ENCODE measurements at places on chromosomes 1 and 21.
A peak's percentile ranks its signal among the peaks of the same experiment; 100 is the strongest.

GRCh38 chr1:91731815-91732214 is 154.1 kb downstream of the TGFBR3 start:
- no peak for DNase-seq

GRCh38 chr1:180057883-180058396 is 96.7 kb upstream of the QSOX1 start:
- no peak for DNase-seq

GRCh38 chr1:179586107-179586823 is 5.4 kb upstream of the TDRD5 start:
- DNase-seq, result no peak

DNA sequence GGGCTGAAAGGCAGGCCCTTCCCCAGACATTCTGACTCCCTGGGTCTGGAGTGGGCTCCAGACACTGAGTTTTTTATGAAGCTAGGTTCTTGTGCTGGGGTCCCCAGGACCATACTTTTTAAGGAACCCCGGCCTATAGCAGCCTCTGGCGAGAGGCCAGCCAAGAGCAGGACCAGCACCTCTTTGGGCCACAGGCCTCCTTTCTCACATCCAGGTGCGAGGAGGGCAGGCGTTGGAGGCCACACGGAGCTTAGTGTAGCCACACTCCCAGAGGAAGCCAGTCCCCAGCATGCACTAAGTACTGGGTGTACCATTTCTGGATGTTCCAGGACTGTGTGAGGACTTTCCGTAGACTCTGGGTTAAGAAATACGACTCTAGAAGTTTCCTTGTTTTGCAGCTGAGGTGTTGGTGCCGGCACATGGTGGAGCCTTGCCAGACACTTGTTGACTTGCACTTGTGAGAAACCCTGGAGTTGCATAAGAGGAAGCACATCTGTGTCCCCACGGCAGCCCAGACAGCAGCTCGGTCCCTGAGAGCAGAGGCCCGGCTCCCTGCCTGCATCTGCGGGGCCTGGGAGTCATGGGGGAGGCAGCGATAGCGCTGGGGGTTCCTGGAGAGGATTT is 122.2 kb upstream of the VAMP3 start:
- no peak for DNase-seq

GRCh38 chr21:43626390-43626789 is 32.9 kb downstream of the HSF2BP start:
- no peak for DNase-seq

DNA sequence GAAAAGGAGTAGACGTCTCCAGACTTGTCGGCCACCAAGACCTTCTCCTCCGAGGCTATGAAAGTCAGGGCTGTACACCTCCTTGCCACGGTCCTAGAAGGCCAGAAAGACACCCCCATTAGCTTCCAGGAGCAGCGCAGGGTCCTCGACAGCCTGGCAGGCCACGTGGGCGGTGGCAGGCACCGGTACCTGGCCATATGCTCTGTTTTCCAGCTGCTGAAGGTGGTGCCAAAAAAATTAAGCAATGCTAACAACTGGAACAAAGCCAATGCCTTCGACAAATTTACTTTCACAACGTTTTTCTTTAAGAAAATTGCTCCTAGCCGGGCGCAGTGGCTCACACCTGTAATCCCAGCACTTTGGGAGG is 15.9 kb downstream of the WDR4 start:
- DNase-seq, result no peak

DNA sequence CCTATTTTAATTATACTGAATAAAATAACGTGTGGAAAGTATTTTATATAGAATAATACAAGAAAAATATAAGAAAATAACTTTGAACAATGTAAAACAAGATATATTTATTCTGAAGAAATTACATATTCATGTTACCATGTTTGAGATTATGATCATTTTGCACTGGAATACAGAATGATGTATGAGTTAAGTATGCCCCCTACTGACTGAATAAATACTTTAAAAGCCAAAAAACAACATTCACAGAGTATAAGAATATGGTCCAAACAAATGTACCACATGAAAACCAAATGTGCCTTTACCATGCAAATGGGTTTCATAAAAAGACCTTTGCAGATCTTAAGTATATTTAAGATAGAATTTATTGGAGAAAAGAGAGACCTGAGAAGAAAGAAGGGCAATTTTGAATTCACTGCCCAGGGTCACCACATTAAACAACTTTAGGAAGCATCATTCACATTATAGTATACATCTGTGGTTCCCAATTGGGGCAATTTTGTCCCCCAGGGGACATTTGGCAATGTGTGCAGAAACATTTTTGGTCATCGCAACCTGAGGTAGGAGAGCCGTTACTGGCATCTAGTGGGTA is 136.6 kb upstream of the GFI1 start:
- DNase-seq, result no peak

- DNase-seq, result no peak
Measured at GRCh38 chr1:38464071-38464661, 395.4 kb downstream of the RRAGC start.

- DNase-seq, result no peak
Measured at GRCh38 chr1:17207046-17207445, 2.1 kb downstream of the PADI1 start.

GRCh38 chr1:166695115-166695514 is 144.2 kb upstream of the POGK start:
- DNase-seq, result no peak

- DNase-seq, result no peak
Measured at GRCh38 chr1:157697781-157698569, 2.6 kb downstream of the FCRL3 start.

GRCh38 chr1:45887156-45887842 is 83.9 kb downstream of the MAST2 start:
- DNase-seq, result no peak

DNA sequence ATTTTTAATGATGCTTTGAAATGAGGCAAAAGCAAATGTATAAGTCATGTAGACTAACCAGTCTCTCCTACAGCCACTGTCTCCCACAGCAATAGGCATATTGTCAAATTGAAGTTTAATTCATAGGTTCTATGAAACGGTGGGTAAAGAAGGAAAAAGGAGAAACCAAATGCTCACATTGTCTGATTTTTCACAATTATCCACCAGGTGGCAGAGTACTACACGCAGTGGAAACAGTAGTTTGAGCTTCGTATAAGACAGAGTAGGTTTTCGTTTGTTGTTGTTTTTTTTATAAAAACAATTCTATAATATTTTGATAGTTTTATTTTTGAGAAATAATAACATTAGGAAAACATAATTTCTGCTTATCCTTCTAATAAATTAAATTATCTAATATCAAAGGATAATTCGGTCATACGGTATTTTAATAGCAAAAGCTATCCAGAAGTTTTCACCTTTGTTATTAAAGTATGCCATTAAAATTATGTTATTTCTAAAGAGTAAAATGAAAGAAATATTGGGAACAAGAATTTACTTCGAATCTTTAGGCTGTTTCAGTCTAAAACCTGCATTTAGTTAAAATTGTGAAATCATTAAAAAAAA is 39.1 kb downstream of the TYW3 start:
- DNase-seq, result no peak

- DNase-seq, result no peak
Measured at GRCh38 chr1:77516106-77516505, 166.4 kb downstream of the ZZZ3 start.

GRCh38 chr21:26070121-26070520 is 100.4 kb downstream of the APP start:
- no peak for DNase-seq

- no peak for DNase-seq
Measured at GRCh38 chr21:28235169-28235895, 757.3 kb downstream of the LTN1 start.

DNA sequence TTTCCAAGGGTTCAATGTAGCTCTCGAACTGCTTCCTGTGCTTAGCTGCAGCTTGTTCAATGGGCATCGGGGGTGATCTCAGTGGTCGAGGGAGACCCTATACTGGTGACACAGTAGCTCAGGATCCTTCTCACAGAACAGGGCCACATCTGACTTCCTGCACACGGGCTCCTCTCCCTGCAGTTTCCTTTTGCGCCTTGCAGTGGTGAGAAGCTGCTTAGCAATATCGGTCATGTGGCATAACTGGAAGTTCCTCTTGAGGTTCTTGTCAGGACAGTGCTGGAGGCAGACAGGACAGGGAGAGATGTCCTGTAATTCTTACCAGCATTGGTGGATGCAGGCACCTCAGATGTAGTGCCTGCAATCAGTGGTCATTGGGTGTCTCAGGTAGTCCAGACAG is 140.5 kb upstream of the MAP1LC3C start:
- DNase-seq, result no peak

DNA sequence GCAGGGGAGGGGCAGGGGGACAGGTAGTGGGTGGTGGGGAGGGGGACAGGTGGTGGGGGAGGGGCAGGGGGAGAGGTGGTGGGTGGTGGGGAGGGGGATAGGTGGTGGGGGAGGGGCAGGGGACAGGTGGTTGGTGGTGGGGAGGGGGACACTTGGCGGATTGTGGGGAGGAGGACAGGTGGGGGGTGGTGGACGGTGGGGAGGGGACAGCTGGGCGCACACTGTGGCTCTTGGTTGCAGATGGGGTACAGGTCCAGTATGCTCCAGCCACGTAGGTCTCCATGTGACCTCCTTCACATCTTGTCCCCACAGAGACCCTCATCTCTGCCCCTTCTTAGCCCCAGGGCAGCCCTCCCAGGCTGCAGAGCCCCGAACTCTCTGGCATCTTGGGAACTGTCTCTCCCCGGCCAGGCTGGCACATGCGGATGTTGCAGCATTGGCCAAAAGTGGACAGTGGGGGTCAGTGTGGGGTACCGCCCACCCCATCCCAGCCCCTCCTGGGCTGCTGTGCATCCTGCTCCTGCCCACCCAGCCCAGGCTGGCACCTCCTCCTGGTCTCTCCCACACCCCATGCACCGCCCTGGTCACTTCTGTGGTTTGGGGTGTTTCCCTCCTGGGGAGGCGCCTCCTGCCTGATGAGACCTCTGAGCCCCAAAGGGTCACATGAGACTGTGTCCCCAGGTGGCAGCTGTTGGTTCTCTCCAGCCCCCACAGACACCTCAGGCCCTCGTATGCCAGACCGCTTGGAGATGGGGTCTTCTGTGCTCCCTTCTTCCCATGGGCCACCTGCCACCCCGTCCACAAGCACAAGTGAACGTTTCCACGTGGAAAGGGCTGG is 7.6 kb upstream of the SLC19A1 start:
- DNase-seq, result no peak

- DNase-seq, result no peak
Measured at GRCh38 chr1:59008599-59009347, 224.9 kb upstream of the JUN start.

DNA sequence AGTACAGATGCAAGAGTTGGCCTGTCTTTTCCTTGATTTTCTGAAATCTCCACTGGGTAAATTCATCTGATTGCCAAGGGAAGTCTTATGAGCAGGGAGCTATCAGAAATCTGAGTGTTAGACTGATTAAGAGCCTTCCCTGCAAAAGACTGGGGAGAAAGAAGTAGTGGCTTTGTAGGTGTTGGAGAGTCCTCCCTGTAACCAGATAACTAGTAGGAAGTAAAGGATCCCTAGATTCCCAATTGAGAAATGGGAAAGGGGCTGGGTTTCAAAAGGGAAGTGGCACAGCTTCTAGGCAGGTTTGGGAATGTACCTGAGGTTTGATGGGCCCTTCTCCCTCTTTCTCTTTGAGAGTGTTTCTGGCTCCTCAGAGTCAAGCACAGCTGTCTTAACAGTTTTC is 2.1 kb downstream of the TLCD4 start:
- DNase-seq, result no peak

DNA sequence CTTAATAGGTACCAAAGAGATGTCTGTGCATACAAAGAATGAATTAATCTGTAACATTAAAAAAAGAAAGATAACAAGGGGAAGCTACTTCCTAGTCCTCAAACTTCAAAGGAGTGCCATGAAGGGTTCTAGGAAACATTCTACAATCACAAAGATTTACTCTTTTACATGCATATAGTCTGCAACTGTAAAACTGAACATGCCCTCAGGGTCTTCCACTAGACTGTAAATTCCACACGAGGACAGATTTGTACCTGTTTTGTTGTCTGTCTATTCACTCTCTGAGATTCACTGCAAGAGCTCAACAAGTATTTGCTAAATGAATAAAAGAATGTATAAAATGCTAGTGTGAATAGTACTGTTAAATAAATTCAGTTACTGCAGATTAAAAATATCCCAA is 4.4 kb downstream of the JAK1 start:
- DNase-seq, result no peak

DNA sequence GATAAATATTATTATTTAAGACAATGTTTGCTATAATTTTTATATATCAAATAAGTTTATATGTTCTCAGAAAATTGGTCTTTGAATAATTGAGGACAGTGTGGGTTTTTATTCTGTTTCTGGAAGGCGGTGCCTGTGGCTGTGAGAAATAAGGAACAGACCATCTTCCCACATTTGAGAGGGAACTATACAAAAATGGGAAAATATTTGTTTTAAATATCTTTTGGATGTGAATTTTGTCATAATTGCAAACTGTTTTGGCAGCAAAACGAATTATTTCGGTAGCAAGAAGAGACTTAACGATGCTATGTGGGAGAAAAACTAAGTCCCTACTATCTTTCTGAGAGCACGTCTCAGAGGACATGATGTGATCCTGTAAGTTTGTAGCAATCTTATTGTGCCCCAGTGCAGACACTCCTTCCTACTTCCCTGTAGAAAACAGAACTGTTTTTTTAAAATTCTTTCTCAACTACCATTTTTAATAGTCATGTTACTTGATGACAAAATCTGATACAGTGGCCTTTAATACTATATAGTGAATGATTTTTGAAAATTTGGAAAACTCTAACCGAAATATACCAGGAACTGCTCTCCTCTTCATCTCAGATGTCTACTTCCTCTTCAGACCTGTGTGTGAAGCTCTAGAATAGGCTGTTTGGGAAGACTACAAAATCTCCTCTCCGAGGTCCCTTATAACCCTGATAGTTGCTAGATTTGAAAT is 25.4 kb downstream of the PTPRC start:
- DNase-seq, result no peak

GRCh38 chr21:24290151-24290833 is 1317.0 kb downstream of the MRPL39 start:
- no peak for DNase-seq

GRCh38 chr1:56534130-56534651 is 45.2 kb downstream of the PLPP3 start:
- no peak for DNase-seq

GRCh38 chr1:181189691-181190363 is 101.3 kb downstream of the IER5 start:
- peak; percentile 55 for DNase-seq

DNA sequence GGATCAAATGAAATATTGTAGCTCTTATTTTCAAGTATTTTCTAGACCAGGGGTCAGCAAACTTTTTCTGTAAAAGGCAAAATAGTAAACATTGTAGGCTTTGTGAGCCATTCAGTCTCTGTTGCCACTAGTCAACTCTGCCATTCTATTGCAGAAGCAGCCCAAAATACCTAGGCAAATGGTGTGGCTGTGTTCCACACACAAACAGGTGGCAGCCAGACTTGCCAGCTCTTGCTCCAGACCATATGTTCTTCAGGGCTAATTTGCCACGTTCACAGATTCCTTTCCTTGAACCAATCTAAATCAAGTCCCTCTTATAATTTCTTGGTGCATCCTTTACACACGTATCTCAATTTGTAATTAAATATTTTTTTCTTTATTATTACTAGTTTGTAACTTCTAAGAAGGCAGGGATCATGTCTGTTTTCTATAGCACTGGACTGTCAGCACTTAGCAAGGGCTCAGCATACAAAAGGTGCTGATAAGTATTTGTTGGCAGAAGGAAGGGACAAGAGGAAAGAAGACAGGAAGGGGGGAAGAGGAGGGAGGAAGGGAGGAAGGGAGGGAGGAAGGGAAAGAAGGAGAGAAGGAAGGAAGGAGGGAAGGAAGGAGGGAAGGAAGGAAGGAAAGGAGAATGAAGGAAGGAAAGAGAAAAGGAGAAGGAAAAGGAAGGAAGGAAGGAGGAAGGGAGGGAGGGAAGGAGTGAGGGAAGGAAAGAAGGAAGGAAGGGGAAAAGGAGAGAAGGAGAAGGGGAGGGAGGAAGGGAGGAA is 106.5 kb upstream of the EDEM3 start:
- DNase-seq, result no peak

All from stimulated activated CD4-positive, alpha-beta T cell treated with anti-CD3 and anti-CD28 coated beads, TNF-alpha, amount 100 ng/mL, for 1 hour (primary cell).